D341Med (cell line): ENCODE measurements at places on chromosomes 16 and 17.
A peak's percentile ranks its signal among the peaks of the same experiment; 100 is the strongest.

DNA sequence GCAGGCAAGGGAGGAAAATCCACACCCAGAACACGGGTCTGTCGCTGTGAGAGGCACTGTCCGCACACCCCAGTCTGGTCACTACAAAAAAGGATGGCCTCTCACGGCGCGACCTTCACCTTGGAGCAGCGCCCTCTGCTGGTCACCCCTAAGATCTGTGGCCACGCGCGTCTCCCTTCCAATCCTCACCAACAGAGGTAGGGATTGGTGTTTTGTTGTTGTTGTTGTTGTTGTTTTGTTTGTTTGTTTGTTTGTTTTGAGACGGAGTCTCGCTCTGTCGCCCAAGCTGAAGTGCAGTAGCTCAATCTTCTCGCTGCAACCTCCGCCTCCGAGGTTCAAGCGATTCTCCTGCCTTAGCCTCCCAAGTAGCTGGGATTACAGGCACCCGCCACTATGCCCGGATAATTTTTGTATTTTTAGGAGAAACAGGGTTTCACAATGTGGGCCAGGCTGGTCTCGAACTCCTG, 15.0 kb upstream of the C17orf58 start:
- peak; percentile 80 for DNase-seq

- DNase-seq: no peak
Measured at GRCh38 chr17:17032131-17032692, 10.0 kb upstream of the MPRIP start.

- DNase-seq: no peak
Measured at GRCh38 chr17:2090210-2090641, 35.3 kb downstream of the HIC1 start.

GRCh38 chr16:68378436-68379415, 67.9 kb downstream of the PRMT7 start:
- DNase-seq: no peak

GRCh38 chr17:38871247-38872015, 1.6 kb downstream of the LASP1 start:
- DNase-seq: no peak

- peak; percentile 41 for DNase-seq
Measured at GRCh38 chr17:28704219-28704858, 7.3 kb downstream of the PROCA1 start.

DNA sequence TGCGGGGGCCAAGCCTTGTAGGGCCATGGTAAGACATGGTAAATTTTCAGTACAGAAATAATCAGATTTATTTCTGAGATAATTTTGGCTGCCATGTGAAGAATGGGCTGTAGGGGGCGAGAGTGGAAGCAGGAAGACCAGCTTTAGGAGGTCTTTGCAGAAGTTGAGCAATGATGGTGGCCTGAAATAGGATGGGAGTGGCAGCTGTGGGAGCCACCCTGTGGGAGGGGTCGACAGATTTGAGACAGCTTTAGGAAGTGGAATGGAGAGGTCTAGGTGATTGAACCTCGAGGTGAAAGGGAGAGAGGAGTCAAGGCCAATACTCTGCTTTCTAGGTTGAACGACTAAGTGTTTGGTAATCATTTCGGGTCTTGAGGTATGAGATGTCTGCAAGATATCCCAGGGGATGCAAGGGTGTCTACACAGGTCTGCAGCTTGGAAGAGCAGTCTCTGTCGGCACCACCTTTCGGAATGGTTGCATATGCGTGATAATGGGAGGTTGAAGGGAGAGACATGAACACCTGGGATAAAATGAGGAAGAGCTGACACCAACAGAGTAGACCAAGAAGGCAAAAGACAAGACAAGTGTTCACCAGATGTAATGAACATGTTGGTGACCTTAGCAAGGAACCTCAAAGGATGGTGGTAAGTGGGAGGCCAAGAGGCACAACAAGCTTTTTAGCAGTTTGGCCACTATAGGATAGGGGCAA, 4.2 kb upstream of the ATXN7L3 start:
- DNase-seq: peak; percentile 74

DNA sequence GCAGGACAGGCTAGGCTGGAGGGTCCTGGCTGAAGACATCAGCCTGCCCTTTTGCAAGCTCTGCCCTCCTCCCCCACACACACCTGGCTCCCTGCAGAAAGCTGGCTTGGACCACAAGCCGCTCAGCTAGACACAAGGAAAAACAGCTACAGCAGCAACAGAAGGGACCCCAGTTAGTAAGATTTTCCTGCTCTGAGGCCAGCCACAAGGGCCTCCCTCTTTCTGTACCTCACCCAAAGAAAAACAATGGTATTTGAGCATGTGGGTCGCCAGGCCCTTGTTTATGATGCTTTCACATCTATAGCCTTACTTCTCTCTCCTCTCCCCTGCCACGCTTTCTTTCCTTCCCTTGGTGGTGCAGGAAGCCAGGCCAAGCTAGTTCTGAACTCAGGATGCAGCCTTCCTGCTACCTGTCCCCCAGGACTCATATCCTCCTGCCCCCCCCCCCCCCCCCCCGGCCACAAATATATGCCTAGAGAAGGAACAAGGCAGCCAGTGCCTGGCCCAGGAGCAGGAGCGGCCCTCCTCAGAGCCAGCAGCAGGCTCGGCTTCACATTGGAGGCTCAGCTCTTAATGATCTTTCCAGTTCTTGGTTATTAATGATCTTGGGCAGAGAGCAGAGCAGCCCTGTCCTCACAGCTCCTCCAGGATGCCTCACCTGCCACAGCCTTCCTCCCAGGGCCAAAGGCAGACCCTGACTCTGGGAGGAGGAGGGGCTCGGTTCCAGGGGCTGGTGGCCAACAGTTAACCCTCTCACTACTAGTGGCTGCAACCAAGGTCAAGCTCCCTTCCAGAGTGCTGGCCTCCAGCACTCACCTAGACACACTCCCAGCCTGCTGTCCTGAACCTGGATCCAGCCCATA, 19.5 kb downstream of the GRIN2C start:
- DNase-seq: no peak
